ENCODE measurements at places on chromosomes 3 and 15.

DNA sequence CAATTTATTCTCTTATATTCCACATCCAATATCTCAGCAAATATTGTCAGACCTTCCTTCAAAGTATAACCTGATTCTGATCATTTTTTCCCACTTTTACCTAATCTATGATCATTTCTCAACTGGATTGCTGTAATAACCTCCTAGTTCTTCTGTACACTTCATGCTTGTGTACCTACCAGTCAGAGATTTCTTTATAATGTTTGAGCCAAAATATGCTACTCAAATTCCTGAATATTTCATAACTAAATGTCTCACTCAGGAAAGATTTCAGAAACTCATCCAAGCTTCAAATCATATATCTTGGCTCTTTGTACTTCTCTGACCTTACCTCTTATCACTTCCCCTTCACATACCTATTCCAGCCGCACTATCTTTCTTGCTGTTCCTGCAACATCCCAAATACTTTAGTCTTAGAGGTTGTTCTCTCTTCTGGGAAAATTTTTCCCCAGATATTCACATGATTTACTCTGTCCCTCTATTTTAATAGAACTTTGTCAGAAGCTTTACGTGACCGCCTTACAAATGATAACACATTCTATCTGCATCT lies 20.0 kb downstream of the BCHE start:
- DNase-seq, result no peak

GRCh38 chr15:98178861-98179260 lies 218.4 kb downstream of the ARRDC4 start:
- DNase-seq, result no peak

DNA sequence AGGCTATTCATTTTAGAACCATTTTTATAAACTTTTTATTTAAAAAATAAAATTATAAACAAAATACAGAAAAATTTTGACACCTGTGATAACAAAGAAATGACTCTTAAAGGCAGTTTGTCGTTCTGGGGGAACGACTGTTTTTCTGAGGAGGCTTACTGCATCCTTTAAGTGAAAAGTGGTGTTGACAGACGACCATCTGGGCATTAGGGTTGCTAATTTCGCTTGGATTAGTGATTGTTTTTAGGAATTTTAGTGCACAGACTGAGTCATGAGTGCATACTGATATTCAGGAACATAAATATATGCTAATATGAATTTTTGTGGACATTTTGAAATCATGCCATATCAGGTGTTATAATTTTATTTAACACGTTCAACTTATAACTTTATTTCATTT lies 28.5 kb downstream of the OSTN start:
- DNase-seq, result no peak

DNA sequence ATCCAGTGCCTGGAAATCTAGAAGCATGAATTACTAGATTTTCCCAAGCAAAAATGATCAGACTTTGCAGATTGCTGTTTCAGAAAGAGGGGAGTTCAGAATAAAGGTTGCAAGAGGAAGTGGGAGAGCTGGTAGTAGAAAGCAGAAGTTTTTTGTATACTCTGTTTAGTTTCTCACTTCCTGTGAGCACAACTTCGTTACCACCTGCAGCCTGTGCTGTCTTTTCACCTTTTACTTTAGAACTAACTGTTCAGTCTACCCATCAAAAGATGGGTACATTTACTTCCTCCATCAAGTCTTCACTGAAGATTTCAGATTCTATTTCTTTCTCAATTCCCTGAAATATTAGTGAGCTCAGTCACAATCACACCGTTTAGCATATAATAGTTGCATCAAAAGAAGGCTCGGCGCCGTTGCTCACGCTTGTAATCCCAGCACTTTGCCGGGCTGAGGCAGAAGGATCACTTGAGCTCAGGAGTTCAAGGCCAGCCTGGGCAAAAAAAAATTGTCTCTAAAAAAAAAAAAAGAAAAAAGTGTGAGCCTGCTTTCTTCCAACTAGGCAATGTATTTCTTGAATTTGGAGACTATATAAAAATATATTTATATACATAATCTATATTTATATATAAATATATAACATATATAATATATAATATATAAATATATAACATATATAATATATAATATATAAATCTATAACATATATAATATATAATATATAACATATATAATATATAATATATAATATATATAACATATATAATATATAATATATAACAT lies 1.8 kb upstream of the CEP97 start:
- DNase-seq, result no peak

DNA sequence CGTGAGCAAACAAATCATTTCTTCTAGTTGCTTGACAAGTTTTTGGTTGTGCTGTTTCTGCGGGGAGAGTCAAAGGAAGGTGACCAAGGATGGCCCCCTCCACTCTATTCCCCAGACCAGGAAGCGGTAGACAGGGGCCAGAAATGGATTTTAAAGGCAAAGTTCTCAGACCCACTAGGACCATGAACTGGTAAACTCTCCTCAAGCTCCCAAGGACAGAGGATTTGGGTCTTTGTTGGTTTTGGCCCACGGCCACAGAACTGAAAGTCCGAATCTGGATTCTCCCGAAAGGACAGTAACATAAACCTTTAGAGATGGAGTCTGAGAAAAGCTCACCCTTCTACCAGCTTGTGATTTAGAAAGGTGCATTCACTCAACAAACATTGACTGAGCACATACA lies 85.9 kb upstream of the C2CD4B start:
- no peak for DNase-seq

- DNase-seq, result peak; percentile 79
These were observed 15.0 kb downstream of the BHLHE40 start for GRCh38 chr3:4994144-4994730.

- no peak for DNase-seq
These were observed 94.6 kb upstream of the COL8A1 start for GRCh38 chr3:99543796-99544195.

- DNase-seq, result peak; percentile 45
These were observed 82.9 kb downstream of the FSIP1 start for GRCh38 chr15:39699516-39700374.

GRCh38 chr3:128556907-128557306 lies 63.9 kb upstream of the GATA2 start:
- DNase-seq, result no peak

GRCh38 chr3:184579513-184579912 lies 17.9 kb downstream of the EPHB3 start:
- no peak for DNase-seq

- DNase-seq, result no peak
These were observed 1.1 kb downstream of the DCUN1D1 start for GRCh38 chr3:182979103-182979673.

- DNase-seq, result peak; percentile 31
These were observed 127.0 kb downstream of the TFDP2 start for GRCh38 chr3:142022381-142022780.

DNA sequence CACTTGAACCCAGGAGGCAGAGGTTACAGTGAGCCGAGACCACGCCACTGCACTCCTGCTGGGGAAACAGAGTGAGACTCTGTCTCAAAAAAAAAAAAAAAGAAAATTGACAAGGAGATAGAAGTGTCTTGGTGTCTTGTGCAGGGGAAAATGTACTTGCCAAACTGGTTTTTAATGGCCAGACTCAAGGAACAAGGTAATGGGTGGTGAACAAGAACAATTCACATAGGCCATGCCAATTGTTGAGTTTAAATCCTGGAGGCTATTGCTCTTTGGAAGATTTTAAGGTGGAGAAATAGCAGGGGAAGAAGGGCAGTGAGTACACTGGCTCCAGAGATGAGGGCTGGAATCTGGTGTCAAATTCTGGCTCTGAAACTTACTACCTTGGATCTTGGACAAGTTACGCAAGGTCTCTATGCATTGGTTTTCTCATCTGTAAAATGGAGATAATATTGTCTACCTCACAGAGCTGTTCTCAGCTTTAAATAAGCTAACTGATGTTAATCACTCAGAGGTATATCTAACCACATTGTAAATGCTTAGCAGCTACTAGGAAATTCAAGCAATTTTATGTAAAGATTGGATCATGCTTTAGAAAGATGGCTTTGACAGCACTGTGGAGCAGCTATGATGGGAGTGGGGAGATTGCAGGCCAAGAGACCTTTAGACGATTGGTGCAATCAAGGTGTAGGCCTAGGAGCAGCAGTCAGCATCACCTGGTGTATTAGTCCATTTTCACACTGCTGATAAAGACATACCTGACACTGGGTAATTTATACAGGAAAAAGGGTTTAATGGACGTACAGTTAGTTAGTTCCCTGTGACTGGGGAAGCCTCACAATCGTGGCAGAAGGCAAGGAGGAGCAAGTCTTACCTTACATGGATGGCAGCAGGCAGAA lies 78.3 kb downstream of the B3GALNT1 start:
- DNase-seq, result no peak

DNA sequence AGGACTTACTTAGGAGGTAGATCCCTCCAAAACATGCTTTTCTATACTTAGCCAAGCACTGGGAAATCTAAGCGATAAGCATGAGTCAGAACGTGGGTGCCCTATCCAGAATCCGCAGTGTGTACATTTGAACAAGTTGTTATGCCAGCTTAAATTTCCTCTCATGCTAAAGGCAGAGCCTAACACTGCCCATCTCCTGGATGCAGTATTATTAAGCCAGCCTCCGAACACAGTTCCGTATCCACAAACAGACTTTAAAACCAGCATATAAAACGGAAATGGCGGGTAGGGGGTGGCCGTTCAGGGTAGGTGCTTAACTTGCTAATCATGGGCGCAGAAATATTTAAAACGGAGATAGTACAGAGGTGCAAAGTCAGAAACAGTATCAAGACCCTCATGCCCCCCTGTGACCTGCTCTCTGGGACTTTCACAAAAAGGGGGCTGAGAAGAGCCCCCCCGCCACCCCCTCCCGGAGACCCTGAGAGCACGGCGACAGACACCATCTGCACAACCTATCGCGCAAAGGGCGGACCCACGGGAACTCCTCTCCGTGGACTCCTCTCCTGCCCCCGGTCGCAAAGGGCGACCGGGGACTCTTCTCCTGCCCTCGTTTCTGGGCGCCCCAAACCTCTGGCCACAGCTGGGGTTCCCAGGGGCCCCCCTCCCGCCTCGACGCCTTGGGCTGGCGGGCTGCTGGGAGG lies 889 bp upstream of the LRRIQ4 start:
- DNase-seq, result peak; percentile 78

GRCh38 chr3:44833394-44833793 lies 28.3 kb upstream of the TMEM42 start:
- no peak for DNase-seq

GRCh38 chr15:40932649-40933516 lies 3.7 kb downstream of the DLL4 start:
- DNase-seq, result no peak

- DNase-seq, result no peak
These were observed 33.0 kb downstream of the LRRC2 start for GRCh38 chr3:46533091-46533490.

DNA sequence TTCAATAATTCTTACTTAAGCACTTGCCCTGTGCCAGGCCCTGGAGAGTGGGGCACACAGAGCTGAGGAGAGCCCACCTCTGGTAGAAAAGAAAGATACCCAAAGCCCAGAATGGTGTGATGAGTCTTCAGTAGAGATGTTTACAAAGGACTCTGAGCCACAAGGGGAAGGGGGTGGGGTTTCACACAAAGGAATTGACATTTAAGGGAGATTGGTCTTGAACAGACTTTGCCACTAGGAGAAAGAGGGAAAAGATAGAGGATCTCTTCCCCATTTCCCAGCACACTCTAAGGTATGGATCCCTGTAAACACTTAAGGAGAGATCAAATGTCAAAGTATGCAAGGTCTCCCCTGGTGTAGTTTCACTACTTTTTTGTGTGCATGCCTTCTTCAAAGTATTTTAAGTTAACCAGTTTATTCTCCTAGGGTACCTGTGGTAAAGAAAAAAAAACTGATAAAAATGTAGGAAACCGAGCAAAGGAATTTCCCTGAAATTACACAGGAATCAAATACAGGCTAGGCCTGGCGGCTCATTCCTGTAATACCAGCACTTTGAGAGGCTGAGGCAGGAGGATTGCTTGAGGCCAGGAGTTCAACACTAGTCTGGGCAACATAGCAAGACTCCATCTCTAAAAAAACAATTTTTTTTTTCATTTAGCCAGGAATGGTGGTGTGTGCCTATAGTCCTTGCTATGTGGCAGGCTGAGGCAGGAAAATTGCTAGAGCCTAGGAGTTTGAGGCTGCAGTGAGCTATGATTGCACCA lies 117.6 kb upstream of the SKOR1 start:
- no peak for DNase-seq

DNA sequence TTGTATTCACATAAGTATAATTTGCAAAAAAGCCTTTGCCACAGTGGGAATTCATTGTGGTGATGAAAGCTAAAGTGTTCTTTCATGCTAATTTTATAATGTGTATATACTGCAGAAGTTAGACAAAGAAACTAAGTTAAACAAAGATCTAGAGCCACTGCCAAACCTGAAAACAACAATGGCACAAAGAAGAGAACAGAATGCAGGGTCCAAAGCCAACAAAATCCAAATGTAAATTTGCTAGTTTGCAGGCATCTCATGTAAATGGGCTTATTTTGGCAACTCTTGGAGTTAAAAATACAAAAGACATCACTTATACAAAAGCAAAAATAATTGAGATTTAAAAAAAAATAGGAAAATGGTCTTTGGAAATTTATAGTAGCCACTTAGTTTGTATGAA lies 123.0 kb downstream of the TCF12 start:
- DNase-seq, result no peak

DNA sequence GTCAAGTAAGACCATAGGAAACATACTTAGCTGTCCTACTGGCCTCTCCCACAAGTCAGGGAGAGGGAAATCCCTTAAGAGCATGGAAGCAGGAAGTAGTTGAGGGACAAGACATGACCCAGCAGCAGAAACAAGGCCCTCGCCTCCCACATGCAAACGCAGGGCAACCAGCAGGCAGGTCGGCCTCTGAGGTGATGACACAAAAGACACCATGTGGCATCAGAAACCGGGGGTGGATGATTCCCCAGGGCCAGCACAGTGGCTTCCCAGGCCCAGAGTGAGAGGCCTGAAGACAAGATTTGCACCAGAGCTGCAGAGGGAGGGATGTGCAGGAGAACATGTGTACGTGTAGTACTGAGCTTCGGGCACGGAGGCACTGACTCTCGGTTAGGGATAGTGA lies 26.3 kb downstream of the PXYLP1 start:
- no peak for DNase-seq

DNA sequence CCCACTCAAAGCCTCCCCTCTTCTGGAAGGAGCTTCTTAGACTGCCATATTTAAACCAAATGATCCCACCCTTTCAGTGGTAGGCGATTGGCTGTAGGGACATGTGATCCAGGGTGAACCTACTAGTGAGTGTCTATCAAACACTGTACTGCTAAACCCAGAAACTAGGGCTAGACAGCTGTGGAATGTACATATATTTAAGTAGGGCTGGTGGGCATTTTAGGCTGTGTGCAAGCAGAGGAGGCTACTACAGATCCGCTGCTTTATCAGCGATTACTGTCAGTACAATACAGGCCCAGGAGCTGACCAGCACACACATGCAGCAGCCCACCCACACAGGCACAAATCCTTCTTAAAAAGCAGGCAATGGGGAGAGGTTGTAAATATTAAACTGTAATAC lies 15.4 kb upstream of the LARP6 start:
- no peak for DNase-seq

- peak; percentile 23 for DNase-seq
These were observed 110.0 kb downstream of the EPHB1 start for GRCh38 chr3:134904776-134905646.

- DNase-seq, result no peak
These were observed 137.5 kb upstream of the CCNL1 start for GRCh38 chr3:157297328-157297915.

GRCh38 chr3:41362638-41363559 lies 163.6 kb downstream of the CTNNB1 start:
- DNase-seq, result no peak

- DNase-seq, result no peak
These were observed 323.3 kb upstream of the TLE3 start for GRCh38 chr15:70420948-70421482.
